ENCODE measurements at places on chromosomes 2 and 18.
A peak's percentile ranks its signal among the peaks of the same experiment; 100 is the strongest.

- no peak for DNase-seq
Measured at GRCh38 chr2:6024784-6025183, 332.6 kb downstream of the SOX11 start.

- DNase-seq, result peak; percentile 47
Measured at GRCh38 chr2:202034249-202035088, 814 bp downstream of the FZD7 start.

DNA sequence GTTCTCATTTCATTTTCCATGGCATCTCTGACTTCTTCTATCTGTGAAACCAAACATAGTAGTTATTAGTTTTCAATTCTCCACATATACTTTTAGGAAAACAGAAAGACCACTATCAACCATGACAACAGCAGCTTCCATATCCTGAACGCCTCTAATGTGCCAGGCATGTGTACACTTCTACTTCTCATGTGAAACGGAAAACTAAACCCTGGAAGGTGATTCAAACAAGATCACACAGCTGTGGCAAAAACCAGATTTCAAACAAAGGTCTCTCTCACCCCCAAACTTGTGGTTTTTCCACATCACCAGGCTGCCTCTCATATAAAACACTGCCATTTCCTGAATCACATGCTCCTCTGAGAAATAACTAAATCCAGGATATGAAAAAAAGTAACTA lies 41.8 kb downstream of the PTCD3 start:
- DNase-seq, result no peak

DNA sequence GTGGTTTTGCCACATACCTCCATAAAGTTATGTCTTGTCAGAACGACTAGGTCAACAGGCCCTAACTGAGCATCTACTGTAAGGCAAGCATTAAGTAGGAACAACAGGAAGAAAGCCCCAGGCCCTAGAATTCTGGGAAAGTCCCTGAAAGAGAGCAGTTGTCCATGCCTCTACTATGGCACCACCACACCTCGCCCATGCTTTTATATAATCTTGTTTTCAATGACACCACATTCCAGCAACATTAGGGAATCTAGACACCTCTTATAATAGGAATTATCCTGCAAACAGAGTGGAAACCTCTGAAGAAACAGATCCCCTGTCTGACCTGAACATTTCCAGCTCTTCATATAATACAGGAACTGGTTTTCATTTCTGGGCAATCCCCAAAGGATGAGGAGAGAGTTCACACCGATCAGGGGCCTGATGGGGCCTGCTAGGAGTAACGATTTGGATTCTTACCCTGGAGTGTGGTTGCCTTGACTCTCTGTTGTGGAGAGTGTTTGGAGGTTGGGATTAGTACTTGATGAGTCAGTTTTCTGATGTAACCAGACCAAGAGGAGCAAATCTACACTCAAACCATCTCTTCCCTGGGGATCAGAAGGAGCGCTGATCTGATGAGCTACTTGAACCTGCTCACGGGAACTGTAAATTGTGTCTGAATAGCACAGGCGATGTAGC lies 31.9 kb upstream of the CEP68 start:
- no peak for DNase-seq

DNA sequence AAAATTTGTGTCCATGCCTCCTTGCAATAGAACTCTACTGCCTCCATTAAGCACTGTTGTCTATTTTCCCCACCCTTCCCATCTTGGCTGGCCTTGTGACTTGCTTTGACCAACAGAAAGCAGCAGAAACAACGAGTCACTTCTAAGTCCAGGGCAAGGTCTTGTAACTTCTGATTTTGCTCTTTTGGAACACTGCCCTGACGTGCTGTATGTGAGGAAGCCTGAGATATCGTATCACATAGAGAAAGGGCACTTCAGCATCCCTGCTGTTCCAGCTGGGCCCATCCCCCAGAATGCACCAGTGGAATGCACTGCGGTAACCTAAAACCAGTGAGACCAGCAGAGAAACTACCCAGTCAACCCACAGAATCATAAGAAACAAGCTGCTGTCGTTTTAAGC lies 28.1 kb downstream of the NCKAP1 start:
- no peak for DNase-seq
